ENCODE measurements at places on chromosomes 1 and 21.

GRCh38 chr1:41742219-41742618 lies 176.5 kb downstream of the HIVEP3 start:
- no peak for DNase-seq

DNA sequence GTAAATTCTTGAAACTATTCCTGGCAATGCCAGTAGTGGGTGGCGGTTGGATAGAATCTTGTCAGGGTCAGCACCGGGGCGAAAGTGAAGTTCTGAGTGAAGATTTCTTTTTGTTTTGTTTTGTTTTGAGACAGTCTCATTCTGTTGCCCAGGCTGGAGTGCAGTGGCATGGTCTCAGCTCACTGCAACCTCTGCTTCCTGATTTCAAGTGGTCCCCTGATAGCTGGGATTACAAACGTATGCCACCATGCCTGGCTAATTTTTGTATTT lies 33.3 kb downstream of the PCNT start:
- DNase-seq, result no peak

GRCh38 chr1:145961425-145962156 lies 2.8 kb downstream of the ANKRD34A start:
- no peak for DNase-seq

DNA sequence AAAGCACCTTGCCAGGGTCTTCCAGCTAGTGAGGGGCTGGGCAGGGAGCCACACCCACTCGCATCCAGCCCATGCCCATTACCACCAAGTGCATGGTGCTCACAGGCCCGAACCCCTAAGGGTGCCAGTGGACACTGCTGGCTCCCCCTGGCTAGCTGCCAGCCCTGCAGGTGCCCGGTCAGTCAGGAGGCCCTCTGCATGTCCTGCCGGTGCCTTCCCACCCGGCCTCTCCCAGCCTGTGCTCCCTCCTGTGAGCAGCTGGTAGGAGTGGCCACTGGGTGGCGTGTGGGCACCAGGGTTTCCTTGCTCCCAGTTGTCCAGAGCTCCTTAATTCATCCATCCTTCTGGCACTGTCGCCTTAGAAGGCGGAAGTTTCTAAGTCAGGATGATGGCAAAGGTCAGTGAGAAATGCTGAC lies 33.4 kb downstream of the QSOX1 start:
- no peak for DNase-seq

DNA sequence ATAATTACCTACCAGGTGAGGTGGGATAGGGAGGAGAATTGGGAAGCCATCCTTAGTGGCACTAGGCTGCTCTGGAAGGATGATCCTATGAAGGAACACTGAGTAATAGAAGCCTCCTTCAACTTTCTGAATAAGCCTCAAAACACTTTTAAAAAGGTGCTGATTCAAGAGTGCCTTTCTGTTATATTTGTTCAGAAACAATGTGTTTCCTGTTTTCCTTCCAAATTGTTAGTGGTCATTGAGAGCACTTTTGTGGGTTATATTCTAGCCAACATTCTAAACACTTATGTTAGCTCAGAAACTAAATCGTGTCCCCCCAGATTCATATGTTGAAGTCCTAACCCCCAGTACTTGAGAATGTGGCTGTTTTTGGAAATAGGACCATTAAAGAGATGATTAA lies 237.3 kb downstream of the TNR start:
- no peak for DNase-seq

All from activated CD4-positive, alpha-beta T cell treated with anti-CD3 and anti-CD28 coated beads for 1 hour (primary cell).